OCI-M1 (cell line): ENCODE measurements at places on chromosomes 13 and 19.

DNA sequence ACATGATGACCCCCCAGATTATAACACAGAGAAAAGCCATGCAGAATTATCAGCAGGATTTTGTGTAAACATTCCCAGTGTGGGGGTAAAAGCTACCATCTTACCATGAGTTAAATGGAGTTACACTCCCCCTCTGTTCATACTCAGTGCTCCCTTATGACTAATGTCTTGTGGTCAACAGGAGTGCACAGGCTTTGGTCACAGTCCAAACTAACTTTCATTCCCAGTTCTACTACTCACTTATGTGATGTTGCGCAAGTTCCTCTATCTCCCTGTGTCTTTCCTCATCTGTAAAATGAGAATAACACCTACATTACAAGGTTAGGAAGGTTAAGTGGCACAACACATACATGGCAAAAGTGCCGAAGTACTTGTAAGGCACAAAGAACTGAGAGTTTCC is 277.9 kb downstream of the RBM26 start:
- DNase-seq: peak; percentile 92

- no peak for DNase-seq
These were observed 181.5 kb downstream of the TSHZ3 start for GRCh38 chr19:31167690-31168089.

- DNase-seq: no peak
These were observed 2.0 kb upstream of the MAB21L1 start for GRCh38 chr13:35478271-35479037.

- DNase-seq: peak; percentile 85
These were observed 1.5 kb upstream of the HCN2 start for GRCh38 chr19:588093-588740.

DNA sequence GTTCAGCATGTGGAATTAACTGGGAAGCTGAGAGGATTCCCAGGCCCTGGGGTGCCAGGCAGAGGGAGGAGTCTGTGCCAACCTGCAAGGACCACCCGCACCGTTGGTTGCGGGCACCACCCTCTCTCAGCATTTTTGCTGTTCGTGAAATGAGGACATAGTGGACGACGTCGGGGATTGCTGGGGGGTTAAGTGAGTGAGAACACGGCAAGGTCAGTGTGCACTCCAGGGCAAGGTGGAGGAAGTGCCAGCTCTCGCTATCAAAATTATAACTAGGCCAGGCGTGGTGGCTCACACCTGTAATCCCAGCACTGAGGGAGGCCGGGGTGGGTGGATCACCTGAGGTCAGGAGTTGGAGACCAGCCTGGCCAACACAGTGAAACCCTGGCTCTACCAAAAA is 2.2 kb downstream of the FXYD3 start:
- DNase-seq: no peak

- no peak for DNase-seq
These were observed 12.7 kb downstream of the SOX1 start for GRCh38 chr13:112079696-112080095.

DNA sequence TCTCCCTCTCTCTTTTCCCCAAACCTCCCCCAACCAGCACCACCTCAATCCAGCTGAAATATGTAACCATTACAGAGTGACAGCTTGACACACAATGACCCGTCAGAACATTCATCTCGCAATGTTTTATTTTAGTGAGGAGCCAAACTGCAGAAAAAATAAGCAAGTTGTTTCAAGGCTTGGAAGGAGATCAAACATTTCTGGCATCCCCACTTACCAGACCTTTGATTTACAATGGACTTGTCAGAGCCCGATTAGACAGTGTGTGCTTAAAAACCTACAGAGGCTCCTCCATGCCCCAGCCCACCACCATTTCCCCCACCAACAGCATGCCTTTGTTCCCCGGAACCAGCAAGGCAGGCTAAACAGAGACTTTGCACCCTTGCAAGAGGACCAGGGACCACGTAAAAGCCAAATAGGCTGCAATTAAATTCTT is 382.8 kb upstream of the ZNF507 start:
- no peak for DNase-seq

- DNase-seq: no peak
These were observed 72.9 kb downstream of the SPATA13 start for GRCh38 chr13:24233351-24233901.

DNA sequence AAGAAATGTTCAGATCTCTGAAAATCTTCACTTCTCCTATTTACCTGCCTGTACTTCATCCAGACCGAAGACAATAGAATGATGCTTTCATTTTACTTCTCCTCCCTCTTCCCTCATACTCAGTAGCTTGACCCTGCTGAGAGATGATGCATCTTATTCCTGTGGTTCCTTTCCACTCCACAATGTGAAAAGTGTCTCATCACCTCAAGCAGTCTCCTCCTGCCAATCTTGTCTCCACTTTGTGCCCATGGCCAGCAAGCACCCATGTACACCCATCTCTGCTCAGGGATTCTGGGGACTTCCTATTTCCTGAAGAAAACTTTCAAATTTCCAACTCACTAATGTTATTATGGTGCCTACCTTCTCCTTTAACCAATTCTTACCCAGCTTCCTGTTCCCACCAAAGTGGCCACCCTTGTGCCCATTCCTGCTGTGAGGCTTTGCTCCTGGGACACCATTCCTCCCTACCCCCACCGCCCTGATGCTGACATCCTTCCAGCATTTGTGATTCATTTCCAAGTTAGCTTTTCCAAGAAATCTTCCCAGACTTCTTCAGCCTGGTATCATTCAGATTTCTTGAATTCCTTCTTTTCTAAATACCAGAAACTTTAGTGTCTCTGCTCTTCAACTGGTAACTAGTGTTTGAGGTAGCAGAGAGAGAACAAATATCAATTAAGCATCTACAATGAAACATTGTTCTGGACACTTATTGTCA is 212.5 kb downstream of the POSTN start:
- DNase-seq: no peak

DNA sequence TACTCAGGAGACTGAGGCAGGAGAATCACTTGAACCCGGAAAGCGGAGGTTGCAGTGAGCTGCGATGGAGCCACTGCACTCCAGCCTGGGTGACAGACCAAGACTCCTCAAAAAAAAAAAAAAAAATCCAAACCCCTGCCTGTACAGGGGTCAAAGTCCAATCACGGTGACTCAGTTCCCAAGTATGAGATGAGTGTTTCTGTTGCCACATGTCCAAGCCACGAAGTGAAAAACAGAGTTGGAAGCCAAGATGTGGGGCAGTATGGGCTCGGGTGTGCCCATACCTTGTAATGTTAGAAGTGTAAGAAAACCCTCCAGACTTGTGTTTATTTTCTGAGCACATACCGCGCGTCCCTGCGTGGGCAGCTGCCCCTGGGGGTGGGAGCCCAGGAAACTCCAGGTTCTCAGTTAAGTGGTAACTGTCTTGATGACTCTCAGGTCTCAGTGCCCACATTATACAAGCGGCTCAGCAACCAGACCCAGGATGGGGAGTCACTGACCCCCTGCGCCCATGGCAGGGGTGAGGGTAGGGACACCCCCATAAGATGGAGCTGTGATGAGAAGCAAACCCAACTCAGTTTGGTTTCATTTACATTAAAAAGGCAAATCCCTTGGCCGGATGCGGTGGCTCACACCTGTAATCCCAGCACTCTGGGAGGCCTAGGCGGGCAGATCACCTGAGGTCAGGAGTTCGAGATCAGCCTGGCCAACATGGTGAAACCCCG is 1.2 kb upstream of the GPX4 start:
- no peak for DNase-seq

- DNase-seq: no peak
These were observed 422 bp downstream of the ZNF71 start for GRCh38 chr19:56595548-56595899.

GRCh38 chr13:96730676-96731075 is 263.6 kb downstream of the OXGR1 start:
- no peak for DNase-seq

DNA sequence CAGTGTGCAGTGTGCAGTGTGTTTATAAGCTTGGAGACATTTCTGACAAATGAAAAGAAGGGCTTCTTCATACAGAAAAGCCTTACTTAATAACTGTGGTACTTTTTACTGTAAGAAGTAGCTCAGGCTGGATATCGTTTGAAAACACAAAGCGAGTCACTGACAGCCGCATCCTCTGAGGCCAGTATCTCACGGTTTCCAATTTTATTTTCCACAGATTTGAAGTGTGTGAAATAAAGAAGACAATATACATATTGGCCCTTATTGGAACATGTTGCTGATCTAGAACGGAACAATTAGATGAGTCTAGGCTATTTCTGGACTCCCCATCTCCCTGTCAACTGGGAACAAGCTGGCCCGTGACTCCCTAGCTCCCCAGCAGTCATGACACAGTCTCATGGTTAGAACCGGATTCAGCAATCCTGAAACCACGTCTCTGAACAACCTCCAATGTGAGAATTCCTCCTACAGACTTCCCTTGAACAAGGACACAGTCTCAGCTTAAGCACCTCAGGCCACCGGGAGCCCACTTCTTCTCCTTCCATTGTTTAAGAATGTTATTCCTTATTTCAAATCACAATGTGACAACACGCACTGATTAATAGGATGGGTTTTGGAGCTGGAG is 484.5 kb downstream of the COG6 start:
- DNase-seq: no peak

GRCh38 chr13:97727991-97728390 is 225.5 kb upstream of the IPO5 start:
- peak; percentile 10 for DNase-seq

- no peak for DNase-seq
These were observed 54.9 kb upstream of the PCDH8 start for GRCh38 chr13:52903320-52903719.

DNA sequence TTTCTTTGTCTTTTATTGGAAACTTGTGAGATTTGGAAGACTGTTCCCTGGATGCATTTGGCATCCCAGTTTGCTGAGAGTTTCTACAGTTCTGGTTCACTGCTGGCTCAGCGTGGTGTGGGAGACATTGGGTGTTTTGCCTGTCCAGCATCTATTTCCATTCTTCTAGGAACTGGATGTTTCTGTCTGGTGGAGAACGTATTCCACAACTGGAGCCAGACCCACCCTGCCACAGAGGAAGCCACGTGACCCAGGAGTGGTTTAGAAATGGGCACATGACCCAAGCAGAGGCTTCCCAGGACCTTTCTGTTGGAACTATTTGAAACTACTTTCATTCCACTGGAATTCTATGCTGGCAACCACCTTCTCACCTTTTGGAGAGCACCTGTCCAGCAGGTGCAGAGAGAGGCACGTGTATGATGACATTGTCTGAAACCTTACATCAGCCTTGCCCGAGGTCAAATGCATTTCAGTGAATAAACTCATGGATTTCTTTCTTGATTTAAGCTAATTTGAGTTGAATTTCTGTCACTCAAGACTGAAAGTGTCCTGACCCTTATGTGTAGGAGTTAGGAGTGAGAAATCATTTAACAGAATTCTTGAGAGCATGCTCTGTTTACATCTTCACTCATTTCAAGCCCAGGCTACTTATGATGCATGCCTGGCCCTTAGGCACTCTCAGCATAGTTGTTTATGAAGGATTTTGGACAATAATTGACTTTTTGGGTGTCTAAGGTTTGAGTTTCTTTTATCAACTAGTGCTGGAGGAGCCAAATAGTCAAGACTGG is 121.8 kb downstream of the AKAP11 start:
- DNase-seq: no peak

DNA sequence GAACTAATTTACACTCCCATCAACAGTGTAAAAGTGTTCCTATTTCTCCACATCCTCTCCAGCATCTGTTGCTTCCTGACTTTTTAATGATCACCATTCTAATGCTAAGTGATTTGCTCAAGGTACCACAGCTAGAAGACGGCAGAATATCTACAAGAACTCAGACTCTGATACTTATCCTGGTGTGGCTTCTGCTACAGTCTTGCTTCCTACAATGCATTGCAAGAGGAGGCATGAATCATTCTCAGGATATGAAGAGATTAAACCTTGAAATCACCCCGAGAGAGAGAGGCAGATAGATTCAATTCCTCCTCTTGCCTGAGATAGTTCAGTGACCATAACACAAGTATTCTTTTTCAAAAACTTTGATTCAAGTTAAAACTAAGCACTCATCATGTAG is 306.4 kb downstream of the TBC1D4 start:
- no peak for DNase-seq

GRCh38 chr13:110518571-110518970 is 43.0 kb downstream of the RAB20 start:
- no peak for DNase-seq

- DNase-seq: no peak
These were observed at the start of gene LGALS7 for GRCh38 chr19:38773469-38774177. TSS of gene LGALS7 (minus strand) at chr19:38773517. CDS start at chr19:38773492, 25 bp downstream.

DNA sequence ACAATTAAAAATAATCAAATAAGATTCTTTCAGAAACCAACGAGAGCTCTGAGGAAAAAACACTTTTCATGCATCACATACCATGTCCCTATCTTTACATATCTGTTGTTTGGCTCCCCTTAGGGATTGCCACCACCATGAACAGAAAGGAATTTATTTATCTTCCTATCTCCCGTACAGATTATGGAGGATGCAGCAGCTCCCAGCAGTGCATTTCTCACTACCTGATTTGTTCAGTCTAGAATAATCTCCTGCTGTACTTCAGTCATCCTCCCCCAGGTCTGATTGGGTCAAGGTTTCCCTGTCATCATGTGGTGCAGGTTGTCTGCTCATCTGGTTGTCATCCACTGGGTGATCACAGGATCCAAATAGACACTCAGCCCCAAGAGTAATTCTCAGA is 451.3 kb downstream of the OXGR1 start:
- no peak for DNase-seq

- DNase-seq: peak; percentile 13
These were observed 45.6 kb upstream of the RAP2A start for GRCh38 chr13:97388373-97388772.

GRCh38 chr13:33213797-33214196 is 71.8 kb downstream of the STARD13 start:
- peak; percentile 48 for DNase-seq
